ENCODE measurements at places on chromosomes 1 and 21.

DNA sequence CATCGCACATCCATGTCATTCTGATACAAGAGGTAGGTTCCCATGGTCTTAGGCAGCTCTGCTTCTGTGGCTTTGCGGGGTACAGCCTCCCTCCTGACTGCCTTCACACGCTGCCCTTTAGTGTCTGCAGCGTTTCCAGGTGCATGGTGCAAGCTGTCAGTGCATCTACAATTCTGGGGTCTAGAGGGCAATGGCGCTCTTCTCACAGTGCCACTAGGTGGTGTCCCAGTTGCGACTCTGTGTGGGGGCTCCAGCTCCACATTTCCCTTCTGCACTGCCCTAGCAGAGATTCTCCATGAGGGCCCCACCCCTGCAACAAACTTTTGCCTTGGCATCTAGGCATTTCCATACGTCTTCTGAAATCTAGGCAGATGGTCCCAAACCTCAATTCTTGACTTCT, 138.2 kb upstream of the BRINP3 start:
- no peak for DNase-seq

- DNase-seq, result no peak
Observed at GRCh38 chr1:29317063-29317915, 81.0 kb downstream of the PTPRU start.

DNA sequence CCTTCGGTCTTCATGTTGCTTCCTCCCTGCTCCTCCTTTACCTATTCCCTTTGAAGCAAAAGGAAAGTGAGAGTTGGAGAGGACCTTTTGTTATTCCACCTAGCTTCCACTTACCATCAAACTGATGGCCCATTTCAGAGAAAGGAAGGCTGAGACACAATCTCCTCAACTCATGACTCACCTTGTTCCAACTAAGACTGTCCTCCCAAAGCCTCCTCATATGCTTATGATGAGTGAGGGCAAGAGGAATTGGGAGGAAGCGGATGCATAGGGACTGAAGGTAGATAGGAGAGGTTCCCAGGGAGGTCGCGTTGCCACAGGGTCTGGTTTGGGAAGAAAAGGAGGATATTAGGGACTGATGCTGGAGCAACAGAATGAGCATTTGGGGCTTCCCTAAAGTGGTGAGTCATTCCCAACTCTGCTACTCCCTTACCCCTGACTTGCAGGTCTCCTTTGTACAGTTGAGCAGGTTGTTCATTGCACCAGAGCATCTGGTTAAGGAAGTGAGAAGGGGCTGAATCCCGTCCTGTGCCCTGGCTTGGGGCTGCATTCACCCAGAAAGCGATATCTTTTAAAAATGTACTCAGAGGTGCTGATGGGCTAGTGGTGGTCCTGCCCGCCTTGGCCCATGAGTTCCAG, 35.0 kb downstream of the LGR6 start:
- DNase-seq, result no peak

- no peak for DNase-seq
Observed at GRCh38 chr1:148374101-148374500, 109.0 kb downstream of the PPIAL4G start.

- no peak for DNase-seq
Observed at GRCh38 chr1:212712451-212713303, 13.0 kb upstream of the BATF3 start.

- no peak for DNase-seq
Observed at GRCh38 chr1:227364657-227365056, 46.4 kb upstream of the CDC42BPA start.

All from NCI-H774 (cell line).